Bronchial epithelial cell (primary cell): ENCODE measurements at places on chromosomes 5 and 9. TPM values are rescaled to one million over a fixed set of nuclear protein-coding genes. Genes with fewer than 3 reads are reported as not detected.

ANKS6 gene
- 20.1 and 32.1 TPM in 2 replicates for total RNA-seq

ACSL6 gene
- 0.13 and 0.26 TPM in 2 replicates for total RNA-seq

CER1 gene
- total RNA-seq = not detected in 2 replicates

ARHGEF28 gene
- total RNA-seq = 37.4 and 44.7 TPM in 2 replicates

GRCh38 chr9:8424786-8425410 lies 625.3 kb upstream of the DMAC1 start:
- DNase-seq = no peak

DNA sequence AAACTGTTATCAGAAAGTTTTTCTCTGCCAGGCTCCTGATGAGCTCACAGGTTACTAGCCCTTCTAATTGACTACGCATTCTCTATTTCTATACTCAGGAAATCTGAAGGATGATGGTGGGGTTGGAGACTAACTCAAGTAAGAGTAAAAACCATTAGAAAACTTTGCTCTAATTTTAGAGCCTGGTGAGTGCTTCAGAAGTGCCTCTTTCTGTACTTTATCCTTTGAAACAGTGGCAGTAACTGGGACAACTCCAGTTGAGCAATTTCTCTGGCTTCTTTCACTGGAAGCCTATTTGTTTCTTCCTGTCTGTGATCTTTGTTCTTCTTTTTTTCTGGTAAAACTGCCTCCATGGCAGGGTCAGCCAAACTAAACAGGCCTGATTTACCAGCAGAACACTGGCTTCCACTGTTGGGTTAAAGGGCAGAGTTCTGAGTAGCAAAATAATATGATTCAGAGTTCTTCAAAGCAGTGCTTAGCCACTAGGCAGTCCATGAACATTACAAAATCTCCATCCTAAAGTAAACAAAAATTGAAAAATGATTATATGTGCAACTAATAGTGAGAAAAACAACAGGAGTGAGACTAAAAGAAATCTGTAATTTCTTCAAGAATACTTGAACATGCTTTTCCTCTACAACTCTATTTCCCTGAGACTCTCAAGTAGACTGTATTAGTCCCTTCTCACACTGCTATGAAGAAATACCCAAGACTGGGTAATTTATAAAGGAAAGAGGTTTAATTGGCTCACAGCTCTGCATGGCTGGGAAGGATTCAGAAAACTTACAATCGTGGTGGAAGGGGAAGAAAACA lies 79.8 kb downstream of the MROH2B start:
- DNase-seq = peak; percentile 48

CDH12 gene
- not detected in 2 replicates for total RNA-seq

GRCh38 chr9:70080481-70081119 lies 37.0 kb downstream of the MAMDC2 start:
- peak; percentile 58 for DNase-seq

GRCh38 chr5:148107608-148108007 lies 43.8 kb downstream of the SPINK5 start:
- DNase-seq = peak; percentile 62

SPINK7 gene
- 13.7 and 23.4 TPM in 2 replicates for total RNA-seq

GRCh38 chr9:31699836-31700235 lies 684.6 kb upstream of the ACO1 start:
- DNase-seq = no peak

- DNase-seq = no peak
Observed at GRCh38 chr9:96108691-96109380, 193.1 kb downstream of the HSD17B3 start.

TAF1L gene
- under 0.01 TPM in 1 of 2 replicates, not detected in the other for total RNA-seq

GRCh38 chr5:144368556-144368955 lies 197.9 kb downstream of the KCTD16 start:
- DNase-seq = peak; percentile 45

- no peak for DNase-seq
Observed at GRCh38 chr5:32460702-32461101, 16.2 kb upstream of the ZFR start.

DNA sequence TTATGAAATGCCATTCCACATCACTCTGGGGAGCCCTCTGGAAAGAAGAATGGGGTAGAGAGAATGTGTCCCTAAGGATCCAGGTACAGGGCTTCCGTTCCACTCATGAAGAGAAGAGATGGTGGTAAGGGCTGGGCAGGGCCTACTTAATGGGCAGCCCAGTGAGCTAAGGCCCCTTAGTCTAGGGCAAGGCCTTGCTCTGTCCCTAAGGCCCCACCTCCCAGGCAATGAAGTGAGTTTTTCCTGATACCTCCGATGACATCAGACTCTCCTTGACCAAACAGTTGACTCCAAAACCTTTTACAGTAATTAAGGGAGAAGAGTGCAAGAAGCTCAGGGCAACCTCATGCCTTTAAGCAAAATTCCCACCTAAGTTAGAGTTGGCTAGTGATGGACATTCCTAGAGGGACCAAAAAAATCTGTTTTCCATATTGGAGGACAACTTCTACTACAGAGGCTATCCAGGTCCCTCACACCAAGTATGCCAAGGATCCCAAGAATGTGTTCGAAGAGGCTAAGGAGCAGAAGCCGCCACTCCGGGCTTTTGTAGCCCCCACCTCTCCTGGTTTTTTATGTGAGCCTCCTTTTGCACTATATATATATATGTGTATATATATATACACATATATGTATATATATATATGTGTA lies 5.9 kb downstream of the KLF9 start:
- DNase-seq = no peak

DNA sequence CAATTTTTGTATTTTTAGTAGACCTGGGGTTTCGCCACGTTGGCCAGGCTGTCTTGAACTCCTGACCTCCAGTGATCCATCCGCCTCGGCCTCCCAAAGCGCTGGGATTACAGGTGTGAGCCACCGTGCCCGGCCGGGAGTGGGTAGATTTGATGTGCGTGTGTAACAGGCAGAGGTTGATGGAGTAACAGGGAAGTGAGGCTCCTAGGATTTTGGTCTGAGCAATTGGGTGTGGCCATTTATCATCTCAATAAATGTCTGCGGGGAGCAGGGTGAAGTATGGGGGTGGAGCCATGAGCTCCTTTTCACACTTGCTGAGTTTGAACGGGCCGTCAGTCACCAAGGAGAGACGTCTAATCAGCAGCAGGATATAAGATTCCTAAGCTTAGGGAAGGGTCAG lies 1.2 kb upstream of the REXO4 start:
- DNase-seq = peak; percentile 33

DNA sequence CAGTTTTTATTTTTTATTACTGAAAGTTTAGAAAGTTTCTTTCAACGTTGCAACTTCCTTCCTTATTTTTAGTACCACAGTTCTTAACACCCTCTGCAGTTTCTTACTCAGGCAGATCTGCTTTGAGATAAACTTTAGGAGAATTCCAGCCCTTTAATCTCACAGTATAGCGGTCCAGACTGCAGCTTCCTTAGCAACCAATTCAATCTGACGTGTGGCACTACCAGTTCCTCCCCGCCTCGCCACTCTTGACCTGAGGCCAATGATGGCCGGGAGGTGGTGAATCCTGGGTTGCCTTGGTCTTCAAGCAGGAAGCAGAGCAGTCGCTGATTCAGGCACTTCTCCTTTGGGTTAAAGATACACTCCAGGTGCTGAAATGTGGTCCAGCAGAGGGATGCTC lies 334.3 kb upstream of the TRPC7 start:
- DNase-seq = no peak

GRCh38 chr5:1226839-1227581 lies 1.8 kb downstream of the SLC6A18 start:
- DNase-seq = no peak

DNA sequence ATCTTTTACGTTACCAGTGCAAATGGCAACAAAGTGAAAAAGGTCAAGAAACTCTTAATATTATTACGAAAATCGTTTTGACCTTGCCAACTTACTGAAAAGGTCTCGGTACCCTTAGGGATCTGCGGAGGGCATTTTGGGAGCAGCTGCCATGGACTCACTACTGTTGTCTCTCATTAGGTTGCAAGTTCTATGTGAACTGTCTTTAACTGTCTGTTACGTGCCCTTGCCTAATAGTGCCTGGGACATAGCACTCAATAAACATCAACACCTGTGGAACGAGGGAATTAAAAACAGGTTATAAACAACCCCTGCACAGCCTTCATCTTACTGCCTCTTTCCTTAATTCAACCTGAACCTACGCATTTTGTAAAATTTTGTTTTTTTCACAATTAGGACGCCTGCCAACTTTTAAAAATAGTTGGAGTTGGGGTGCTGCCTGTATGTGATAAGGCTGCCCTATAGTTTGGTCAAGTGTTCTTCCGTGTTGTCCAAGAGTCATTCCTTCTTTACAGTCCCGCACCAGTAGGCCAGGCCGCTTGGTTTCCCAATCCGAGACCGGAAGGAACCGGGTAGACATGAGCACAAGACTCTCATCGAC lies 527 bp upstream of the SREK1 start:
- no peak for DNase-seq

DNA sequence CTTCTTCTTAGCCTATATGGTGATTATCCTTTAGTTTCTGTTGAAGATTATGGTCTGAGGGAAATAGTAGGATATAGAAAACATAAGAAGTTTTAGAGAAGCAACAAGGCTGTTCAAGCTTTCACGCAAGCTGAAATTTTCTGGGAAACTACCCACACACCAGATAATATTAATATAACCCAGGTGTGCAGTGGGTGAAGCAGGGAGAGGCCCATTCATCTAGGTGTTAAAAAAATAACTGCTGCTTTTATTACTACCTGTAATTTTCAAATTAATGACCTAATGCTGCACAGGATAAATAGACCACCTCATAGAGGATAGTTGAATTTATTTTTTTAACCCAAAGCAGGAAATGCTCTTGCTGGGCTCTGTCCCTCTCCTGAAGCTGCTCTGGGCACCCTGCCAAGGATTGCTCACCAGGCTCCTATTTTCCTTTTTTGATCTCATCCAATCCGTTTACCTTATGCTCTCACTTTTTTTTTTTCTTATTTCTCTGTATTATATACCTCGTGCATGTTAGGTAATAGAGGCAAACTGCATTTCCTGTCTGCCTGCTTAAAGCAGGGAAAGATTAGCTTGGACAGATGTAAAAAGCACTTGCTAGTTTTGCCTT lies 124.3 kb upstream of the SLC12A2 start:
- DNase-seq = peak; percentile 91

- peak; percentile 30 for DNase-seq
Observed at GRCh38 chr5:51396797-51397196, 13.5 kb downstream of the ISL1 start.

- DNase-seq = no peak
Observed at GRCh38 chr9:109311731-109312130, 9.1 kb downstream of the EPB41L4B start.

- no peak for DNase-seq
Observed at GRCh38 chr5:28065656-28066055, 1027.3 kb upstream of the CDH9 start.

CMBL gene
- total RNA-seq = 0.51 and 6.1 TPM in 2 replicates

DNA sequence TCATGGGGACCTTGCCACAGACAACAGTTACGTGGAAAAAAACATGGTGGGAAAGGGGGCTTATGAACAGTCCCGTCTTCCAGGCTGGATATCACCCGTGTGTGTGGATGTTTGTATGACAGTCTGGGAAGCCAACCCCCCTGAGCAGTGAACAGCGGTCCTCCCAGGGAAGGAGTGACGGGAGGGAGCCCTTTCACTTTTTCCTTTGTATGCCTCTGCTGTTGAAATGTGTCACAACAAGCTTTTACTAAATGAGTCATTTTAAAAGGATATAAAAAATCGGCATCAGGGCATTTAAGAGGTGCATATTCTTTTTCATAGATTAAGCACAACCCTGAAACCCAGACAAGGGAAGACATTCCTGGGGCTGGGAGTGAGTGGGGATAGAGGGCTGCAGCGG lies 5.1 kb downstream of the MYMK start:
- peak; percentile 54 for DNase-seq

DNA sequence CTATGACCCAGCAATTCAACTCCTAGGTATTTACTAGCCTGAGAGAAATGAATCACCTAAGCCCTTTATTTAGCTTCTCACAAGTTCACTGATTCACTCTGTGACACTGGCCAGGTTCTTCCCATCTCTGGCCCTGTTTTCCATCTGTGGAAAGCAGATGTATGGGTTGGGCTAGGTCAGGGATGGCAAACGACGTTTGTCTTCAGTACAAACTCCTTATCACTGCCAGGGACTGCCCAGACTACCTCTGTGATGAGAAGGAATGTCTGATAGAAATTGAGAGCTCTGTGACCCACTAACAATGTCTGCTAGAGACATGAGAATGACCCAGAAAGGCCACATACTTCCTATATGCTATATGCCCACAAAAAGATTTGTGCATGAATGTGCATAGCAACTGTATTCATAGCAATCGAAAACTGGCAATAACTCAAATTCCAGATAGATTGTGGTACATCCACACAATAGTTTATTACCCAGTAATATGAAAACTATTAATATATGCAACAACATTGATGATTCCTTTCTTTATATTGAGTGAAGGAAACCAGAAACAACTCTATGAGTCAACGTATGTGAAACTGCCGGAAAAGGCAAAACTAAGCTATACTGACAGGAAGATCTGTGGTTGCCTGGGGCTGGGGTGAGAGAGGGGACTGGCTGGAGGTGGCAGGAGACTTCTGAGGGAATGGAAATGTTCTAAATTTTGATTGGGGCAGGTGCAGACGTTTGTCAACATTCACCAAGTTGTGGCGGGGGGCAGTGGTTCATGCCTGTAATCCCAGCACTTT lies 32.0 kb upstream of the ADAM19 start:
- DNase-seq = peak; percentile 88

PRRX2 gene
- 0.13 TPM in 1 of 2 replicates, not detected in the other for total RNA-seq

- DNase-seq = peak; percentile 32
Observed at GRCh38 chr5:124865603-124866354, 119.3 kb upstream of the ZNF608 start.

TRPM3 gene
- not detected in 2 replicates for total RNA-seq

SUSD3 gene
- 0.26 TPM in 1 of 2 replicates, not detected in the other for total RNA-seq

GRCh38 chr5:154049636-154050035 lies 10.9 kb downstream of the MFAP3 start:
- no peak for DNase-seq

DNA sequence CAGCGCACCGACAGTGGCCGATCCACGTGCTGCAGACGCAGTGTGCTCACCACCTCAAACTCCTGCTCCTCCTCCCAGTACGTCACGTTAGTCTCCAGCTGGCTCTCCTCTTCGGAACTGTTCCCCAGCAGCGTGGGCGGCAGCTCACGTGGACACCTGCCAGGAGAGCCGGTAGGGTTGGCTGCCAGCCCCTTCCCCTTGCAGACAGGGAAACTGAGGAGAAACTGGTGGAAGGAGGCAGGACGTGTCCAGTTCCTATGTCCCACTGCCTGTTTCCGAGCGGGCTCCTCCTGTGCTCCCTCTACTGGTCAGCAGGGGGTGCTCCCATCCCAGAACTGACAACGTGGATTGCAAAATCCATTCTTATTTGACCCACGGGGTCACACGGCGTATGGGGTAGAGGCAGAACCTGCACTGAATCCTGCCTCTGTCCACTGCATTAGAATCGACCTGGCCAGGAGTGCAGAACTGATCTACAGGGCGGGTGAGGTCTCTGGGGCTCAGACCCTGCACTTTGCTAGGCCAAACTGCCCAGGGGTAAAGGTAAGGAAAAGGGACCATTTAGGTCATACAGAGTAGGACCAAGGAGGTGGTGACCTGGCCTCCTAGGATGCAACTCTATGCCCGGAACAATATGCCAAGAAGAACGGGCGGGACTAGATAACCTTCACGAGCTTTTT lies 25.7 kb downstream of the PDGFRB start:
- DNase-seq = peak; percentile 52
